ENCODE measurements at places on chromosomes 13 and 19. TPM values are rescaled to one million over a fixed set of nuclear protein-coding genes. Genes with fewer than 3 reads are reported as not detected.

ZNF440 gene
- total RNA-seq = 53.2 TPM

ZNF541 gene
- not detected for total RNA-seq

KCNC3 gene
- 0.45 TPM for total RNA-seq

ZNF675 gene
- 42.9 TPM for total RNA-seq

GJB6 gene
- total RNA-seq = not detected

SH2D3A gene
- 45.5 TPM for total RNA-seq

ALG11 gene
- total RNA-seq = 21.9 TPM

CD79A gene
- total RNA-seq = not detected

LRG1 gene
- total RNA-seq = 4.2 TPM

C19orf81 gene
- total RNA-seq = not detected

C13orf42 gene
- not detected for total RNA-seq

BEST2 gene
- not detected for total RNA-seq

STOML3 gene
- total RNA-seq = not detected

GRIK5 gene
- 2.2 TPM for total RNA-seq

PDCD2L gene
- 8.8 TPM for total RNA-seq

CTXN1 gene
- total RNA-seq = 5.4 TPM

SHISA7 gene
- total RNA-seq = not detected

ZNF160 gene
- total RNA-seq = 96.0 TPM

OR7D2 gene
- not detected for total RNA-seq

ZNF331 gene
- total RNA-seq = 67.2 TPM

GSK3A gene
- 77.2 TPM for total RNA-seq

ADM5 gene
- total RNA-seq = not detected

PPM1N gene
- total RNA-seq = not detected

PCDH17 gene
- 0.89 TPM for total RNA-seq

IL17D gene
- total RNA-seq = not detected

SYNGR4 gene
- not detected for total RNA-seq

ELSPBP1 gene
- not detected for total RNA-seq

MCEMP1 gene
- total RNA-seq = 7.0 TPM

CGB1 gene
- not detected for total RNA-seq

PSG2 gene
- total RNA-seq = not detected

C5AR1 gene
- total RNA-seq = 1.2 TPM
